ENCODE measurements at places on chromosomes 7 and 10.
A peak's percentile ranks its signal among the peaks of the same experiment; 100 is the strongest.

GRCh38 chr10:133357285-133358161 lies at the start of gene FUOM:
Gene FUOM, minus strand, starts transcription at chr10:133358019. Its CDS starts 12 bp downstream, at chr10:133358007.
- DNase-seq = peak; percentile 63

DNA sequence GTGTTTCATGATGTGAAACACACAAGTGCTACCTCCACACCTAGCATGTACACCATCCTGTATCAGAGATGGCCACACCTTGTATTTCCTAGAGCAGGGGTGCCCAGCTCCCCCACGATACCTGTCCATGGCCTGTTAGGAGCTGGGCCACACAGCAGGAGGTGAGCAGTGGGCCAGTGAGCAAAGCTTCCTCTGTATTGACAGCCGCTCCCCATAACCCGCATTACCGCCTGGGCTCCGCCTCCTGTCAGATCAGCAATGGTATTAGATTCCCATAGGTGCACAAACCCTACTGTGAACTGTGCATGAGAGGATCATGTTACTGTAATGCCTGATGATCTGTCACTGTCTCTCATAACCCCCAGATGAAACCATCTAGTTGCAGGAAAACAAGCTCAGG lies 145.6 kb upstream of the RNF32 start:
- DNase-seq = no peak

DNA sequence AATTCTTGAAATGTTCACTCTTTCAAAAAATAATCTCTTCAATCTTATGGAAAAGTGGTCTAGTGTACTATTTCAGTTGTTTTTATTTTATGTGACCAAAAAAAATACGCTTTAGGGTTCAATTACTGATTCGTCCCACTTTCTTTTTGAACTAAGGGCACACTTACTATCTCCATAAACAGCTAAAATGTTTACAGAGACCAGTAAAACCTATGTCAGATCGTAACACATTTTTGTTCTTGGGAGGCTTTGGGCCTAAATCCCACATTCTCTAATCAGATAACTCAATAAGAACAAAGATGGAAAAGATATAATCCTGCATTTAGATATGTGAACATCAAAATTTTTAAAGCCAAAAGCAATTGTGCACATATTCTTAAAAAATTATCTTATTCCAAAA lies 29.8 kb upstream of the EPC1 start:
- DNase-seq = no peak

DNA sequence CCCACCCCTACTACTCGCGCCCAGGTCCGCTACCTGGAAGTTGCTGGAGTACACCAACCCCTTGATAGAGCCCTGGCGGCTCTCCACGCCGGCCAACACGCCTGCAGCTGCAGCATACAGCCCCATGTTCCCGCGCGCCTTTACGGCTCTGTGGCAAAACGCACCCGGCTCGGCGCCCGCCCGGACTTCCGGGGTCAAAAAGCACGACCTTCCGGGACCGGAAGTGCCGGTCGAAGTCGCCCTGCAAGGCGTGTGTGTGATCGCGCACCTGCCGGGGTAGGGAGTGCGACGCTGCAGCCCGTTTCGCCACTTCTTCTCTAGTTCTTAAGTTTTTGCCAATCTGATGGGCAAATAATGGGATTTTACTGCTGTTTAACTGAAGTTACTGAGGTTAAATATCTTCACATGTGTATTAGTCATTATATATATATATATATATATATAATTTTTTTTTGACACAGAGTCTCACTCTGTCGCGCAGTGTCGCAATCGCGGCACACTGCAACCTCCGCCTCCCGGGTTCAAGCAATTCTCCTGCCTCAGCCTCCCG lies at the start of gene NSUN5:
Gene NSUN5 (minus strand): TSS at position 162 of the 550 bp plus-strand sequence. CDS start 36 bp downstream, at position 126.
- DNase-seq = peak; percentile 87

Measured in activated T-cell treated with anti-CD3 and anti-CD28 coated beads for 24 hours (primary cell).